ENCODE measurements at places on chromosomes 13 and 19.
A peak's percentile ranks its signal among the peaks of the same experiment; 100 is the strongest.

- DNase-seq, result no peak
These were observed 216.0 kb upstream of the HTR2A start for GRCh38 chr13:47112903-47113299.

GRCh38 chr13:40472427-40473220 lies 193.8 kb downstream of the FOXO1 start:
- no peak for DNase-seq

GRCh38 chr13:37014609-37015008 lies 14.0 kb downstream of the EXOSC8 start:
- peak; percentile 2 for DNase-seq

DNA sequence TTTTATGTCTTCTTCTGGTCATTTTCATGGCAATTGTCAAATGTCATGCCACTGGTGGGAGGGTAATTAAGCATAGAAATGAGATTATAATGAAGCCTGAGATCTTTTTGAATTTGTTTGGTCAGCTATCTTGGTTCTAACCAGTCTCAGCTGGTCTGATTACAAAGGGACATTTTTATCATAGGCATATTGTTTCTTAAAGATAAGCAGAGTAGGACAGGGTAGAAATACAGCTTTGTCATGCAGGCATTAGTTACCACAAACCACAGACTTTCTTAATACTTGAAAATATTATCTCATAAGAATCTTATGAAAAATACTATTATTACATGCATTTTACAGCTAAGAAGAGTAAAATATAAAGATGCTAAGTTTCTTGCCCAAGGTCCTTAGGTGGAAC lies 1761.5 kb downstream of the PCDH9 start:
- DNase-seq, result peak; percentile 74

DNA sequence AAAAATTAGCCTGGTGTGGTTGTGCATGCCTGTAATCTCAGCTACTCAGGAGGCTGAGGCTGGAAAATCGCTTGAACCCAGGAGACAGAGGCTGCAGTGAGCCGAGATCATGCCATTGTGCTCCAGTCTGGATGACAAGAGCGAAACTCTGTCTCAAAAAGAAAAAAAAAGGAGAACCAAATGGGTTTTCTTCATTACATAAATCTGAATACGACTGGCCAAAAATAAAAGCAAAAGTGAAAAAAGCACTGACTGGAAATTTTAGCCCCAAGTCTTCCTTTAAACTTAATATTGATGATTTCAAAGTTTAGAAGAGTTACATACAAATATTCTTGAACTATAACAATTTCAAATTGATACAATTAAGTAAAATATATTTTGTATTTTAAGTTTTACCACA lies 249.5 kb upstream of the STARD13 start:
- no peak for DNase-seq

- DNase-seq, result no peak
These were observed 12.5 kb upstream of the TNFRSF19 start for GRCh38 chr13:23557733-23558132.

GRCh38 chr19:7483720-7484201 lies 5.1 kb downstream of the PEX11G start:
- no peak for DNase-seq

DNA sequence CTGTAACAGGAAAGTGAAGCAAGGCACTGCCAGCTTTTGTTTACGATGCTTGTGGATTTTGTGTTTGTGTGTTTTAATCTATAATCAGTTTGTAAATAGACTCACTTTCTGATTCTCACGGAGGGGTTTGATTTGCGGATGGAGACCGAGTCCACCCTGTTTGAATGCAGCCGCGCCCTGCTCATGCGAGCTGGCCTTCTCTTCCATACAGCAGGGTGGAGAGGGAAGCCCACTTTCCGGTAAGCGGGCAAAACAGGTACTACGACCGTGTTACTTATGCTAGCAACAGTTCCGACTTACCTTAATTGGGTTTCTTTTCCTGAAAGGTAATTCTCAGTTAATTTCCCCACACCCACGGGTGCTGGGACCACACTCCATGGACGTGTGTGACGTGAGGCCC lies 33.1 kb downstream of the ADPRHL1 start:
- DNase-seq, result no peak

DNA sequence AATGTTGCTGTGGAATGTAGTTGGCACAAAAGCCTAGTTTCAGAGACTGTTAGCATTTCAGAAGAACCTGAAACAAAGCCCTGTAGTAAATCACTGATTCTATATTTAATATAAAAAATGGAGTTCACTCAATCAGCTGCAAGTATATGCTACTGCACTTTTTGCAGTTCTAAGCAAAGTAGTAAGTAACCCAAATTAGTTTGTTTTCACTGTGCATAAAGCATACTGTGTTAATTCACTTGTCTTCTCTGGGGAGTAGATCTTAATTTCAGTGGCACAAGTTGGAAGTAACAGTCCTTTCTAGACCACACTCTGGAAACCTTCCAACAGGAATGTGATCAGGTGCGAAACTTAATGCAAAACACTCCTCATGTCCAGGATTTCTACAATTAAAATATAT lies 139.3 kb downstream of the DACH1 start:
- no peak for DNase-seq

DNA sequence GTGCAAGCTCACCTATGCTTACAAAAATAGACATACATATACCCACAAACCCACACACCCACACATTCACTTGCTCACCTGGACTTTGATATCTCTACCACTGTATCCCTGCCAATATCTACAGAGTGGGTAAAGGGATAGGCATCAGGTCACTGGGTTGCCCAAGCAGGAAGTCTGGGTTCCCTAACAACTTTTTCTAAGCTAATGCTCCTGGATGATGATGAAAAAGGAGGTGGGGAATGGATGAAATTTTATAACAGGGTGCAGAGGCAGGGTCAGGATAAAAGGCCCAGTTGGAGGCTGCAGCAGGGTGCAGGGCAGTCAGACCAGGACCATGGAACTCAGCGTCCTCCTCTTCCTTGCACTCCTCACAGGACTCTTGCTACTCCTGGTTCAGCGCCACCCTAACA lies at the start of gene CYP2B6:
TSS of gene CYP2B6 (plus strand) at position 311 of the 410 bp plus-strand sequence. CDS start at position 335, 24 bp downstream.
- DNase-seq, result no peak

- no peak for DNase-seq
These were observed 3.6 kb upstream of the ADAMTSL5 start for GRCh38 chr19:1516395-1516753.

Measured in cardiac muscle cell (in vitro differentiated cells and primary cell).